ENCODE measurements at places on chromosomes 2 and 18.

DNA sequence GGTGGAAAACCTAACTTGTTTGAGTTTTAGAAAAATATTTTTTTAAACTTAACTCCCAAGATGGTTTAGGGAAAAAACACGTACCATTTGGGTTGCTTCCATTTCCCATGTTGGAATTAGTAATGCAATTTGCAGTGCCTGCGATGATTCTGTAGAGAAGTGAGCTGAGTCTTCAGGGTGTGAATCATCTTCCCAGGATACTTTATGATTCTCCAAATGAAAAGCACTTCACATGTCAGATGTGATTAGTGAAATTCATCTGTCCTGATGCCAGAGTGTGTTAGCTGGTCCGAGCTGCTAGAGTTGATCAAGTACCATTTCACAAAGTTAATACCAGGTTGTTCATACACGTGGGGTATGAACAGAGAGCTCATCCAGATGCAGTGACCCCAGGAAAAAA lies 59.1 kb downstream of the ACOXL start:
- no peak for DNase-seq

GRCh38 chr2:66824926-66825325 lies 390.0 kb downstream of the MEIS1 start:
- DNase-seq: no peak

GRCh38 chr2:47046271-47046670 lies 108.8 kb downstream of the STPG4 start:
- no peak for DNase-seq

GRCh38 chr2:126614524-126615227 lies 41.3 kb upstream of the GYPC start:
- DNase-seq: no peak

DNA sequence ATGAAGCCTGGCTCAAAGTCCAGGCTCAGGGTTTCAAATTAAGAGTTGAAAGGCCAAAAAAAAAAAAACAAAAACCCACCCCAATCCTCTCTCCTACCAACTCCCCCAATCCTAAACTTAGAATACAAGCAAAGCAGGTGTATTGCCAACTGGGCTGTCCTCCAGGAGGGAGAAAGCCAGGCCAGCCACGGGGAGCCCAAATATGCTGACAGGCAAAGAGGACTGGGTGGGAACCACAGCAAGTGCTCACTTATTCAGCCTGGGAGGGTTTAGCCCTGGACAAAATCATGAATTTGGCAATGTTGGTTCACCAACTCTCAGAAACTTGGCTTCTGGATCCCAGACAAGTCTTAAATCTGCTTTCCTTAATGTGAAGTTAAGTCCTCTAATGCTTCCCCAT lies 36.5 kb downstream of the GKN2 start:
- DNase-seq: no peak

DNA sequence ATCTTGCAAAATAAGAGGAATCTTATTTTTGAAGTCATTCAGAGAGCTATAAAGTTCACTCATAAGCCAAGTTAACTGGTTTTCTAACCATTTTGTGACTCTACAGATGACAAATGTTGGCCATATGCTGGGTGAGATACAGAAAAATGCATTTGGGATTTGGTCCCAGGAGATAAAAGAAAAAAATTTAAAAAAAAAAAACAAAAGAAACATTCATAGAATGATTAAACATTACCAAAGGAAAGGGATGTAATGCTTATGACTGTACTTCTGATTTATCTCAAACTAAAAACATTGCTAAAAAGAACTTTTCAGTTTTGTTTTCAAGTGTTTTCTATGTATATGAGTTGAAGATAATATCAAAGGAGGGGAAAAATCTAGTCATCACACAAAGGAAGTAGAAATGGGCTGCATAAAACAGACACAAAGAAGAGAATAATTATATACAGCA lies 43.1 kb downstream of the PELI1 start:
- peak; percentile 12 for DNase-seq

GRCh38 chr2:240601831-240602160 lies 15.3 kb downstream of the CAPN10 start:
- DNase-seq: no peak

DNA sequence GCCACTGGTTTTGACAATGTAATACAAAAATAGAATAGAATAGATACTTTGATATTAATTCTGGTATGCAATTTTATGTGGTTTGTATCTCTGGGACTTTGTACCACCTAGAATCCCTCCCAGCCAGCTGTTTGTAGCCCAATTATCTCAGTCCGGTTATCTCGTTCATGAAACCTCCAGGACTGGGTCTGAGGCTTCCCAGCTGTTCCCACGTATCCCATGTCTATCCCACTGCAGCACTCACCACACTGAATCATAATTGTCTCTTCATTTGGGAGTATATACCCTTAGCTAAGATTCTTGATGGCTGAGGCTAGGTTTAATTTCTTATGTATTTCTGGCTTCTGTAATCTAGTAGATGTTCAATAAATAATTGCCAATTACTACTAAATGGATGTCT lies 104.4 kb upstream of the MAPRE2 start:
- no peak for DNase-seq

DNA sequence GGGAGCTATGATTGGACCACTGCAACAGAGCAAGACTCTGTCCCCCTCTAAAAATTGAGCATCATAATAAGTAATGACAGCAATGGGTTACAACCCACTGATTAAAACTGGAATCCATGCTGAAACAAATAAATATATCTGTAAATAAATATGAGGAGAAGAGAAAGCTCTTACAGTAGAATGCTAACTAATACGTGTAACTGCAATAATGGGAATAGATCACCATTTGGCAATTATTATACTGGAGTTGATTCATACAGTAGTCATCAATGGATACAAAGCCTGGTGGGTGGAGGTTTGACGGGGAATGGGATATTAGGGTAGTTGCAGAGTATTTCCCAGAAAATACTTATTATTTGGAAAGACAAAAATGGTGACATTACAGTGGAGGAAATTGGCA lies 6.1 kb upstream of the INO80B start:
- no peak for DNase-seq

DNA sequence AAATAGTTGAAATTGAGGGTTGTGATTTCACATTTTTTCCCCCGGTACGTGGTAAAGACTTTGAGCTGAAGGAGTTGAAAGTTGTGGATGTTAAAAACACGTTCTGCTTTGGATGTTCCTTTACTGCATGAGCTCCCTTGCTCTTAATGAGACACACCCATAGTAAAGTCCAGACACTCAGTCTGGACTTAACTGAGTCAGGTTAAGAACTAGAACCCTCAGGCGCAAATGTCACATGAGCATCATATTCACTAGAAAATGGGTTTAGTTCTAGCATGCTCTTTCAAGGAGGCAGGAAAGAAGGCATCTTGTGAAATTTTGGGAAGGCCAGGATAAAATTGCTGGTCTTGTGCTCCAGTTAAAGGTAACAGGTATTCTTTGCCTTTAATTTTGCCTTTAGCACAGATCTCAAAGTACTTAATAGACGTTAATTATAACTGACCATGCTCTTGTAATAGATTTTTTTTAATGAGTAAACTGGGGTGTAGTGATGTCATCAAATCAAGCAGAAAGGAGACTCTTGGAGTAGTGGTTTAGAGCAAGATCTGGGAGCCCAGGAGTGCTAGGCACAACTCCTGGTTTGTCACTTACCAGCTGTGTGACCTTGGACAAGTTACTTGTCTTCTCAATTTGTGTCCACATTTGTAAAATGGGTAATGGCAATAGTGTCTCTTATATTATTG lies 20.6 kb downstream of the ITGA6 start:
- no peak for DNase-seq
